NCI-H345 (cell line): ENCODE measurements at places on chromosomes 2 and 18.
A peak's percentile ranks its signal among the peaks of the same experiment; 100 is the strongest.

GRCh38 chr2:53969285-53969967 lies 1.4 kb downstream of the PSME4 start:
- peak; percentile 38 for DNase-seq

DNA sequence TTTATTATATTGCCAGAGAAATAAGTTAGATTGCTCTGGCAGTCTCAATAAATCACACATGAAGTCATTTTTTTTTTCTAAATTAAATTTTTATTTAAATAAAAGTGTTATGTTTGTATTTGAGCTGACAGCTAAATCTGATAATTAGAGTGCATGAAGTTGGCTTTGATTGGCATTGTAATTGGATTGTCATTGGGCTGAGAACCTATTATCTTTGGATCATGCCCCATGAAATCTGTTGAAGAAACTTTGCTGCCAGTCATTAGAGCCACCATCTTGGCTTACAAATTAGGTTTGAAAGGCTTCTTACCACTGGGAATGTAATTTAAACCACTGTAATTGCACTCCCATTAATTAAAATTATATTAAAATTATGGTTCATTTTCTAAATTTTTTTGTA lies 507.9 kb upstream of the FANCL start:
- DNase-seq: no peak

DNA sequence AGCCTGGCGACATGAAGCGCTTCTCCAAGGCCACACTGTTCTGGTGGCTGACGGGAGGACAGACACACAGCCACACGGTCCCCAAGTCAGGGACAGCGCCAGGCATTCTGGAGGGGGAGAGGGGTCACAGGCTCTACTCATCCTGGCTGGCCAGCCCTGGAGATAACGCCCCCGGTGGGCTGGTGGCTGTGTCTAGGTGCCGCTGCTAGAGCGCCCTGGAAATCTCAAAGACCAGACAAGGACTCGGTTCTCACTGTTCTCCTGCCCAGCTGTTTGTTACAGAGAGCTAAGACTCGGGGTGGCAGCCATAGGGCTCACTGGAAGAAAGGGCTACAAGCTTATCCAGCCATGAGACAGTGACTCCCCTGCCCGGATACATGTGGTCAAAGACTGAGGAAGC lies 72.0 kb downstream of the KCNF1 start:
- no peak for DNase-seq

- DNase-seq: no peak
Observed at GRCh38 chr18:5673616-5674015, 129.8 kb upstream of the EPB41L3 start.

DNA sequence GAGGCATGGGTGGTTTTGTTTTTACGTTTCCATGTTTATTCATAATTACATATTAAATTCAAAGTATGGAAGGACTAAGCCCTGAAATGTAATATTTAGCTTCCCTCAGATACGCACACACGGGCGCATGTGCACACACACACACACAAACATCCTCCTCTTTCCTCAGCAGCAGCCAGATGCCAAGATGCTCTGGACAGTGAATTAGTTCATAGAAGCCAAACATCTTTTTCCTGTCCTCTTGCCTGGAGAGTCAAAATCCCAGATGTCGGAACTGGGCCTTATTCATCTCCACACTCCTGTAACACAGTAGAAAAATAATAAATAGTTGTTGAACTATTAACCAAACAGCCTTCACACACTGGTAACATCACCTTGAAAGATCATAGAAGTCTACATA lies 273.1 kb downstream of the SP3 start:
- DNase-seq: no peak

GRCh38 chr2:107354175-107354574 lies 468.2 kb upstream of the ST6GAL2 start:
- no peak for DNase-seq

GRCh38 chr18:78914249-78914935 lies 65.2 kb upstream of the SALL3 start:
- no peak for DNase-seq

DNA sequence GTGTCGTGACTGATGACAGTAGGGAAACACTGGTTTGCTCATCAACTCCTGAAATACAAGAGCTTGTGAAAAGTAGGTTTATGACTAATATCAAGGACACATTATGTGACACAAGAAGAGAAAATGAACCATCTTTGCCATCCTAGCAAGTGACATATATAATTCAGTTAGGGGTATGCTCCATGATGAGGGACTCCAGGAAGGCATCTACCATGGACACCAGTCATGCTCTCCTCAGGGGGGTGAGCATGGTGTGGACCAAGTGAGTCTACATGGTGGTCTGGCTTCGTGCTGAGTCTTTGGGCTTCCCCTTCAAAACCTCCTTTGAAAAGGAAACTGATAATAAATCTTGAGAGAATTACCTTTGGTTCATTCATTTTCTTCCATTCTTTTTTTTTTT lies 11.7 kb upstream of the SERPINB5 start:
- no peak for DNase-seq

- no peak for DNase-seq
Observed at GRCh38 chr18:10732990-10733389, 207.2 kb downstream of the NAPG start.

- DNase-seq: no peak
Observed at GRCh38 chr2:160963957-160964356, 196.3 kb upstream of the TANK start.

GRCh38 chr18:56489893-56490292 lies 148.5 kb downstream of the TXNL1 start:
- DNase-seq: no peak

DNA sequence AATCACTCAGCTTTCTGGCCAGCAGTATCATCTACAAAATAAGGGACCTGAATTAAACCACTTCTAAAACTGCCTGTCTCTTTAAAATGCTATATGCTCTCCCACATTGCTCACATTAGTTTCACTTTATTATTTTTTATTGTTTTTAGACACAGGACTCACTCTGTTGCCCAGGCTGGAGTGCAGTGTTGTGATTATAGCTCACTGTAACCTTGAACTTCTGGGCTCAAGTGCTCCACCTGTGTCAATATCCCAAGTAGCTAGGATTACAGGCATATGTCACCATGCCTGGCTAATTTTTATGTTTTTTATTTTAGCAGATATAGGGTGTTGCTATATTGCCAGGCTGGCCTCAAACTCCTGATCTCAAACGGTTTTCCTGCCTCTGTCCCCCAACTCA lies 591.3 kb upstream of the ZNF804A start:
- DNase-seq: peak; percentile 26

GRCh38 chr2:3523551-3524041 lies 4.3 kb upstream of the ADI1 start:
- DNase-seq: no peak

DNA sequence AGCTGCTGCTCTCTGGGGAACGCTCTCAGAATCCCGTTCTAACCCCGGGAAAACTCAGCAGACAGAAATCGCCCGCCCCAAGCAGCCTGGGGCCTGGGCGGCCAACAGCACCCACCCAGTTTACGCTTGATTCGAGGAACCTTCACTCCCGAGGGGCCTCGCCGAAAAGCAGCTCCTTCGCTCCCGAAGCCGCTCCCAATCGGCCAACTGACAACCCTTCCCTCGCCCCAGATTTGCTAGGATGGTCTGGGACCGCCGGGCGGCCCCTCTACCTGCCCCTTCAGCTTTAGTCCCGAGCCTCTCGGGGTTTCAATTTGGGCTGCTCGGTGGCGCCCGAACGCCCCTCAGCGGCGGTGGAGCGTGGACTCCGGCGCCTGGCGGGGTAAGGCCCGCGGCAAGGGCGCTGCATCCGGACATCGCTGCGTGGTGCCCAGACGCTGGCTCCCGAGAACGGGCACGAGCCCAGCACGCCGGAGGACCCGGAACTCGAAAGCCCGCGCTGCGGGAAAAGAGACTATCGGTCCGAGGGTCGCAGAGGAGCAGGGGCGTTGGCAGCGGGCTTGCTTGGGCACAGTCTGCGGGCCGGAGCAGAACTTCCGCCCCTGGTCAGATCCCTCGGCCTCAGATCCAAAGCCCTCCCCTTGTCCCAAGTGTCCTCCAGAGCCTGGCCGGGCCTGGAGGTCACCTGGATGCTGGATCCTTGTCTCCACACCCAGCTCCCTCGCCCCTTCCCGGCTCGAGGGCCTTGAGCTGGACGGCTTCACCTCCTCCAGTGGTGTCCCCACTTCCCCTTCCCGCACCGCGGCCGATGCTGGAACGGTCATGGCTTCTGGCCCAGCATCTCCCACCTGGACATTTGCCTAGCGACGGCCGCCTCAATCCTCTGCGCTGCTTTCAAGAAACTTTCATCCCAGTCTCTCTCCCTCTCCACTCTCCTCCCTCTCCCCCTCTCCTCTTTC lies 3.0 kb upstream of the OTX1 start:
- no peak for DNase-seq

GRCh38 chr2:123864416-123864815 lies 160.7 kb upstream of the CNTNAP5 start:
- DNase-seq: no peak

GRCh38 chr2:203412546-203413331 lies 84.5 kb downstream of the ABI2 start:
- DNase-seq: no peak

GRCh38 chr2:236341721-236342120 lies 77.5 kb upstream of the ASB18 start:
- peak; percentile 42 for DNase-seq

- peak; percentile 46 for DNase-seq
Observed at GRCh38 chr18:64100116-64100922, 48.6 kb downstream of the LINC00305 start.

DNA sequence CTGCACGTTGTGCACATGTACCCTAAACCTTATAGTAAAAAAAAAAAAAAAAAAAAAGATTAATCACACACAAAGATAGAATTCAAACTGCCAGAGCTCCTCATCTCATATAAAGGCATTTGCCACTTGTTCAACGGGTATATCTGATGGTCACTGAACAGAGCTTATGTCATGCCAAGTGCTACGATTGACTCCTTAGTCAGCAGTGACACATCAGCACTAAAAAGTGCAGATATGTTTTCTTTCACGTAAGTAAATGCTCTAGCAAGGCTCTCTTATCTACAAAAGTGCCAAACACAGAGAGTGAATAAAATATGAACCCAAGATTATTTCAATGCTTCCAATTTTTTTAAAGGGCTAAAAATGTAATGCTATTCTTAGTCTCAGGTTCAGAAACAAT lies 1.1 kb downstream of the LMAN1 start:
- DNase-seq: no peak

DNA sequence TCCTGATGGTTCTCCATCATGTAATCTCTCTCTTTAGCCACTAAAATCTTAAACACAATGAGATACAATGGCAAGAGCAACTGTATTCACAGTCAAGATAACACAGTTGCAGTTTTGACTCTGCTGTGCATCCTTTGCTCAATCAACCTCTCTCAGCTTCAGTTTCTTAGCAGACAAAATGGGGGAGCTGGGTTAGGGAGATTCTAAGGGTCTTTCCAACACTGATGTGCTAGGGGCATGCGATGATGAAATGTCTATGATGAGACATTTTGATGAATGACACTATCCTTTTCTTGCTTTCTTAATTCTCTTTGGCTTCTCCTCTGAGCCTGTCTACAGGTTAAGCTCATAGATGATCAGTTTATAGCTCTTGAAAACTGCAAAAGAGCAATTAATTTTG lies 1.1 kb downstream of the SERPINB10 start:
- DNase-seq: no peak

GRCh38 chr18:37527395-37527794 lies 38.2 kb downstream of the CELF4 start:
- no peak for DNase-seq

DNA sequence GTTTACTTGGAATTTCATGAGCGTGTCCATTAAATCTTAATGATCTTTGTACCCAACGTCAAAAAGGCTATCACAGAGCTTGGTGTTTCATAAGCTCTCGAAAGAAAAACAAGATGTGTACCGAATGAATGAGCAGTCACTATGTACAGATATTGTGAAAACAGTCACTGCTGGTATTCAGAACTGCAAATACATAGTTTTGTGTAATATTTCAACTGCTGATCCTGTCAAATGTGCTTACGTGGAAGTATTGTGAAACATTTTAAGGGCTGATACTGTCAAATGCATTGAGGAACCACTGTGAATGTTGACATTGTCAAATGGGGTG lies 184.2 kb upstream of the KLHL29 start:
- no peak for DNase-seq

DNA sequence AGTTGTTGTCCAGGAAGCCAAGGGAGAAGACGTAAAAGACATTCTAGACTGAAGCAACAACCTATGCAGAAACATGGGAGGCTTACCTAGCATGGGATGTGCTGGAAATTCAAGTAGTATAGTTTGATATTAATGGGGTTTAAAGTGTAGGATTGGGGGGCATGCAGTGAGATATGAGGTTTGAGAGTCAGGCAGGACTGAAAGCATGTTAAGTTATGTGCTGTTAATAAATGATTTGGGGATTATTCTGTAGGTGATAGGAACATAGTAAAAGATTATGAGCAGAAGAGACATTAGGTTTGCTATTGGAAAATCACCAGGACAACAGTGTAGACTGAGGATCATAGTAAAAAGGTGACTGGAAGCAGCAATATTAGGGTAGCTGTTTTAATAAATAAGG lies 3.2 kb downstream of the EHBP1 start:
- DNase-seq: no peak

GRCh38 chr2:11342551-11343367 lies 1.7 kb downstream of the ROCK2 start:
- DNase-seq: no peak

GRCh38 chr2:85255813-85256594 lies 71.8 kb downstream of the TGOLN2 start:
- no peak for DNase-seq

- no peak for DNase-seq
Observed at GRCh38 chr18:36334798-36335197, 37.3 kb downstream of the FHOD3 start.

- no peak for DNase-seq
Observed at GRCh38 chr2:39091543-39091942, 29.3 kb downstream of the SOS1 start.

- DNase-seq: no peak
Observed at GRCh38 chr2:190656301-190656700, 7.4 kb downstream of the NAB1 start.

GRCh38 chr18:31156821-31157763 lies 5.6 kb downstream of the DSC1 start:
- DNase-seq: no peak

DNA sequence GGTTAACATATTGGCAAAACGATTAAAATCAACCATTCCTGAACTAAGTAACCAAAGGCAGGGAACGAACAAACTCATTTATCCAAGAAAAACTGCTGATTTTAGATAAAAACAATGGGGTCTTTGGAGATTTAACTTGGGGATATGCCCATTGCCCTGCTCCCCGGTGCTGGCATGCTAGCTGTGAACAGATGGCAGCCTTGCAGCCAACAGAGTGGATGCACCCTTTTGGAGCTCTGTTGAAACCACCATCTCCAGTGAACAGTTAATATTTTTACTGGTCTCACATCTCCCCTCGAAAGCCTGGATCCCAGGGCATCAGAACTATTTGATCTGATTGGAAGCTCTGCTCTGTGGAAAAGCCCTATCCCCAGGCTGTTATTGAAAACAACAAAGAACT lies 303.1 kb downstream of the TGIF1 start:
- DNase-seq: no peak

DNA sequence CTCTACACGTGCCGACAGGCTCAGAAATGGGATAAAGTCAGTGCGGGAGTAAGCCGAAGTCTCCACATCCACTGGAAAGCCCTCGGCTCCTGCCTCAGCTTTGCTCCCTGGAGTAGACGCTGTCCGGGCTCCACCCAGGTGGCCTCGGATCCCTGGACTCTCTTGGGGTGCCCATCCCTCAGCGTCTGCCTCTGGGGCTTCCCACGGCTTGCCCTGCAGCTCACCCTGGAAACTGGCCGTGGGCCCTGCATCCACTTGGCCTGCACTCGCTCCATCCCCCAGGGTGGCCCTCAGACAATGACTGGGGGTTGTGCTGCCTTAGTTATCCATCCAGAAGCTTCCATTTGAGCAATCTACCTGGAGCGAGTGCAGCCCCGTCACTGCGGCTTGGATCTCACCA lies 36.2 kb upstream of the TAF1B start:
- DNase-seq: no peak

GRCh38 chr18:305003-305501 lies 37.2 kb upstream of the THOC1 start:
- peak; percentile 4 for DNase-seq
